ENCODE measurements at places on chromosomes 11 and 22. TPM values are rescaled to one million over a fixed set of nuclear protein-coding genes. Genes with fewer than 3 reads are reported as not detected.
A peak's percentile ranks its signal among the peaks of the same experiment; 100 is the strongest.

- H3K27me3 ChIP-seq = no peaks in the 10 kb centered on the region
- H3K4me1 ChIP-seq = peaks cover 25% of the 10 kb centered on the region
- no peaks in the 10 kb centered on the region for H3K36me3 ChIP-seq
- no peak for DNase-seq
- peak overlapping the region; percentile 72 for H3K27ac ChIP-seq
- H3K4me3 ChIP-seq = no peak overlapping the region
Measured at GRCh38 chr11:2095542-2095941, 43.6 kb downstream of the IGF2 start.

DNA sequence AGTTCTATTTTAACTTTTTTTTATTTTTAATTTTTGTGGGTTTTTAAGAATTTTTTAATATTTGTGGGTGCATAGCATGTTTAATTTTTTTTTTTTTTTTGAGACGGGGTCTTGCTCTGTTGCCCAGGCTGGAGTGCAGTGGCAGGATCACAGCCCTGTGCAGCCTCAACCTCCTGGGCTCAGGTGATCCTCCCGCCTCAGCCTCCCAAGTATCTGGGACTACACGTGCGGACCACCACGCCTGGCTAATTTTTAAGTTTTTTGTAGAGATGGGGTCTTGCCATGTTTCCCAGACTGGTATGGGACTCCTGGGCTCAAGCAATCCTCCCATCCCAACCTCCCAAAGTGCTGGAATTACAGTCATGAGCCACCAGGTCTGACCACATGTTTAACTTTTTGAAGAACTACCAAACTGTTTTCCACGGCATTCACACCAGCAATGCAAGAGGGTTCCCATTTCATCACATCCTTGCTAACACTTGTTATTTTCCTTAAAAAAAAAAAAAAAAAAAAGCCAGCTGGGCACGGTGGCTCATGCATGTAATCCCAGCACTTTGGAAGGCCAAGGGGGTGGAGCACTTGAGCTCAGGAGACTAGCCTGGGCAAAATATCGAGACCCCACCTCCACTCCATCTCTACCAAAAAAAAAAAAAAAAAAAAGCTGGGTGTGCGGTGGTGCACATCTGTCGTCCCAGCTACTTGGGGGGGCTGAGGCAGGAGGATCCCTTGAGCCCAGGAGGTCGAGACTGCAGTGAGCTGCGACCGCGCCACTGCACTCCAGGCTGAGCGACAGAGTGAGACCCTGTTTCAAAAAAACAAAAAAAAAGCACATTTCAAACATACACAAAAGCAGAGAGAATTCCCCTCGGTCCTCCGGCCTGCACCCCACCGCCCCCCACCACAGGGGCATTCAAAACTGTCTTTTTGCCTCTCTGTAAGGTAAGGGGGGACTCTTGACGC is 16.7 kb upstream of the TXNRD2 start:
- H3K4me3 ChIP-seq = no peak overlapping the region
- no peak overlapping the region for H3K27ac ChIP-seq

- no peak for DNase-seq
- H3K27ac ChIP-seq = no peak overlapping the region
- H3K36me3 ChIP-seq = peaks cover 62% of the 10 kb centered on the region
- H3K4me1 ChIP-seq = peaks cover 6% of the 10 kb centered on the region
Measured at GRCh38 chr11:6630632-6631291, 11.5 kb upstream of the TPP1 start.

GRCh38 chr11:132972565-132972964 is 559.7 kb downstream of the OPCML start:
- no peak for DNase-seq
- H3K36me3 ChIP-seq = no peaks in the 10 kb centered on the region
- no peaks in the 10 kb centered on the region for H3K27me3 ChIP-seq
- H3K4me3 ChIP-seq = no peak overlapping the region
- H3K27ac ChIP-seq = no peak overlapping the region

DNA sequence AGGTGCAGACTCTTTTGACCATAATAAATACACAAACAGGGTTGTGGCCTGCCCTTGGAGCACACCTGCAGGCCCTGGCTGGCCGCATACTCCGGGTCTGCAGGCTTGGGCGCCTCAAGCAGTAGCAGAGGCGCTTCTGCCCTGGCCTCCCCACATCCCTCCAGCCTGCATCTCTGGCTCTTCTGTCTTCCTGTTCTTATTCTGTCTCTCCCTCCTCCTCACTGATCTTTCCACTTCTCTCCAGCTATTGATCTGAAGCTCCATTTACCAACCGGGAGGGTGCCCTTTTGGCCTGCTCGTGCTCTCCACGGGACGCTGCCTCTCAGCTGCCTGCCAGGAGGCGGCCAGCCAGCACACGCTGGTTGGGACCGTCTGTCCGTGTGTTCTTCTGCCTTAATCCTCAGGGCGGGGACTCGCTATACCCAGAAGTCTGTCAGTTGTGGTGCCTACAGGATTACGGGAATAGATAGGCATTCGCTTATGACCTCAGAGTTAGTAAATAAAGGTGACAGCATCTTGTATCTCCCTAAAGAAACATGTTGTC is 5.2 kb downstream of the UPB1 start:
- no peak for DNase-seq
- no peak overlapping the region for H3K27ac ChIP-seq
- no peaks in the 10 kb centered on the region for H3K36me3 ChIP-seq
- no peak overlapping the region for H3K4me3 ChIP-seq

GRCh38 chr11:120383518-120384155 is 47.4 kb downstream of the ARHGEF12 start:
- H3K27me3 ChIP-seq = no peaks in the 10 kb centered on the region
- no peak for DNase-seq
- H3K4me3 ChIP-seq = no peak overlapping the region
- no peak overlapping the region for H3K27ac ChIP-seq
- peaks cover 15% of the 10 kb centered on the region for H3K4me1 ChIP-seq
- H3K36me3 ChIP-seq = no peaks in the 10 kb centered on the region

The PRR33 gene
- not detected for total RNA-seq

DNA sequence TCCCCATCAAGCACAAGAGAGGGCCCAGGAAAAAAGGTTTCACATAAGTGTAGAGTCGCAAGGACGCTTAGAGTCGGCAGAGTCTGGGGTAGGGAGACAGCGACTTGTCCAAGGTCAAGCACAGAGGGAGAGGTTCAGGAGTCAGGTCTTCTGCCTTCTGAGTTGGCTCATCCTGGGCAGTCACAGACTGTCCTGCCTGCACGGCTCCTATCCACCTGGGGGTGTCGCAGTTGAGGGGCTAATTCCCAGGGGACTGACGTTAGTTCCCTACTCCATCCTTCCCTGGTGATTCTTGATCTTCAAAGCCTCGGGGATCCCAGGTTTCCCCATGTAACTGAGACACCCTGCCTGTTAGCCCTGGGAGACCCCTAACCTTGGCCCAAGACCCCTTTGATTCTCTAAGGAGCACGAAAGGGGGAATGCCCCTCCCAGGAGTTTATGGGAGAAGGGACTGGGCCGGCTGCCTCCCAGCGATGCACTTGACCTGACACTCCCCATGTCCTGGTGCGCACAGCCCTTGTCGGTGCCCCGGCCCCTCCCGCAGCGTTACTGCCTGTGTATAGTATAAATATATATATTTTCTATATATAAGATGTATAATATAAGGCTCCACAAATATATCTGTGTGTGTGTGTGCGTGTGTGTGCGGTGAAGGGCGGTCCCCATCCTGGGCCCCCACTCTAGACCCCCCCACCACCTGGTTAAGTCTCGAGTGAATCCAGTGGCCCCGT is 14.7 kb upstream of the TAB1 start:
- no peak overlapping the region for H3K4me3 ChIP-seq
- H3K27me3 ChIP-seq = no peaks in the 10 kb centered on the region
- H3K4me1 ChIP-seq = peaks cover 11% of the 10 kb centered on the region
- peaks cover 2% of the 10 kb centered on the region for H3K36me3 ChIP-seq
- DNase-seq = peak; percentile 28
- H3K27ac ChIP-seq = no peak overlapping the region

- no peak overlapping the region for H3K27ac ChIP-seq
- H3K4me1 ChIP-seq = no peaks in the 10 kb centered on the region
- no peak overlapping the region for H3K4me3 ChIP-seq
- no peak for DNase-seq
- no peaks in the 10 kb centered on the region for H3K36me3 ChIP-seq
Measured at GRCh38 chr22:33659448-33659847, 260.8 kb downstream of the LARGE1 start.
